Esophagus muscularis mucosa (tissue), 4 donors: ENCODE measurements at places on chromosomes 3 and 15. TPM values are rescaled to one million over a fixed set of nuclear protein-coding genes. Genes with fewer than 3 reads are reported as not detected.

SNTN gene
- not detected for total RNA-seq

- no peak for DNase-seq
- H3K27me3 ChIP-seq: no peaks in the 10 kb centered on the region
- peak overlapping the region; percentile 52 for H3K27ac ChIP-seq
- peaks cover 6% of the 10 kb centered on the region for H3K36me3 ChIP-seq
Measured at GRCh38 chr3:119636249-119636648, 24.1 kb downstream of the POPDC2 start.

LDHAL6B gene
- not detected for total RNA-seq

GRCh38 chr15:78340231-78341056 is at the start of gene CRABP1:
TSS of gene CRABP1 (plus strand) at chr15:78340353. CDS start at chr15:78340429, 76 bp downstream.
- H3K4me3 ChIP-seq: no peak within 1 kb of the TSS
- H3K36me3 ChIP-seq: no peaks in the 10 kb centered on the region
- no peak within 1 kb of the TSS for H3K27ac ChIP-seq
- peaks cover 9% of the 10 kb centered on the region for H3K4me1 ChIP-seq
- no peak for DNase-seq

GRCh38 chr3:179706233-179706632 is 53.4 kb downstream of the USP13 start:
- no peaks in the 10 kb centered on the region for H3K4me1 ChIP-seq
- H3K27ac ChIP-seq: no peak overlapping the region
- no peaks in the 10 kb centered on the region for H3K27me3 ChIP-seq
- no peak overlapping the region for H3K4me3 ChIP-seq
- no peak for DNase-seq

- no peak overlapping the region for H3K27ac ChIP-seq
- H3K36me3 ChIP-seq: no peaks in the 10 kb centered on the region
- no peaks in the 10 kb centered on the region for H3K27me3 ChIP-seq
- H3K4me1 ChIP-seq: no peaks in the 10 kb centered on the region
- H3K4me3 ChIP-seq: no peak overlapping the region
- DNase-seq: no peak
Measured at GRCh38 chr3:131620977-131621376, 118.2 kb upstream of the MRPL3 start.

GRCh38 chr3:150251187-150252062 is 156.7 kb upstream of the TSC22D2 start:
- no peaks in the 10 kb centered on the region for H3K36me3 ChIP-seq
- H3K4me3 ChIP-seq: no peak overlapping the region
- DNase-seq: no peak

- H3K36me3 ChIP-seq: no peaks in the 10 kb centered on the region
- H3K27me3 ChIP-seq: no peaks in the 10 kb centered on the region
- H3K27ac ChIP-seq: no peak overlapping the region
- no peak for DNase-seq
- H3K4me1 ChIP-seq: no peaks in the 10 kb centered on the region
- H3K4me3 ChIP-seq: no peak overlapping the region
Measured at GRCh38 chr3:62718011-62718410, 157.2 kb downstream of the CADPS start.

DNA sequence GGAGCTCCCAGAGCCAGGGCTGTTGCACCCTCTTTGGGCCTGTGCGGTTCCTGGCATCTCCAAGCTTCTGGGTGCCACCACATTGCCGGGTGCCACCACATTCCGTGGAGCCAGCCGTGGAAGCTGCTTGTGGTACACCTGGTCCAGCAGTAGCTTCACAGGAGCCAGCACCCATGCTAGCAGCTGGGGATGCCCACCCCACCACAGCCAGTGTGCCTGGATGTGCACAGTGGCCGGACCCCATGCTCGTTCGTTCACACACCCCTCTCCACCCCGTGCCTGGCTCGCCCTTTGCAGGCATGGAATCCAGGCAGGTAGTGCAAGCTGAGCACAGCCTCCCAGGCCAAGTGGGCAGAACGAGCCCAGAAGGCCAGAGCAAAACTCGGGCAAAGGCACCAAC is 1029.8 kb upstream of the GBE1 start:
- no peak overlapping the region for H3K4me3 ChIP-seq
- DNase-seq: no peak
- H3K36me3 ChIP-seq: no peaks in the 10 kb centered on the region
- no peaks in the 10 kb centered on the region for H3K4me1 ChIP-seq
- H3K27me3 ChIP-seq: no peaks in the 10 kb centered on the region

AP3B2 gene
- 1.2 TPM for total RNA-seq

GRCh38 chr15:35757361-35757760 is 211.4 kb upstream of the DPH6 start:
- peak overlapping the region; percentile 34 for H3K27ac ChIP-seq
- no peaks in the 10 kb centered on the region for H3K36me3 ChIP-seq
- H3K4me1 ChIP-seq: peaks cover 58% of the 10 kb centered on the region
- DNase-seq: no peak
- H3K4me3 ChIP-seq: no peak overlapping the region

COL6A5 gene
- total RNA-seq: not detected

CCRL2 gene
- total RNA-seq: 3.0 TPM

TMC3 gene
- 0.17 TPM for total RNA-seq

DNA sequence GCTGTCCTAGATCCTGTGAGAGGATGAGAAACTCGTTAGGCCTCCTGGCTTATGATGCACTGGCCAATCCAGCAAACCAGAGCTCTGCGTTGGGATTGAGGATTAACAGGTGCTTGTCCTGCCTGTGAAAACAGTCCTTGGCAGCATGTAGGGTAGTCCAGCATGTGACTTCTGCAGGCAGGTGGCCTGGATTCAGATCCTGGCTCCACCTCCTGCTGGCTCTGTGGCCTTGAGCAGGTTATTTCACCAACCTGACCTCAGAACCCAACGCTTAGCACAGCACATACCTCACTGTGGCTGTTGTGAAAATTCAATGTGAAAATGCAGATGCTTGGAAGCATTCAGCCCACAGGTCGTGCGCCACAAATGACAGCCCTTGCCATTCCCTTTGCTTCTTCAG is 33.6 kb downstream of the PLA2G4D start:
- no peak for DNase-seq
- H3K4me1 ChIP-seq: peaks cover 4% of the 10 kb centered on the region
- H3K4me3 ChIP-seq: no peak overlapping the region

DNA sequence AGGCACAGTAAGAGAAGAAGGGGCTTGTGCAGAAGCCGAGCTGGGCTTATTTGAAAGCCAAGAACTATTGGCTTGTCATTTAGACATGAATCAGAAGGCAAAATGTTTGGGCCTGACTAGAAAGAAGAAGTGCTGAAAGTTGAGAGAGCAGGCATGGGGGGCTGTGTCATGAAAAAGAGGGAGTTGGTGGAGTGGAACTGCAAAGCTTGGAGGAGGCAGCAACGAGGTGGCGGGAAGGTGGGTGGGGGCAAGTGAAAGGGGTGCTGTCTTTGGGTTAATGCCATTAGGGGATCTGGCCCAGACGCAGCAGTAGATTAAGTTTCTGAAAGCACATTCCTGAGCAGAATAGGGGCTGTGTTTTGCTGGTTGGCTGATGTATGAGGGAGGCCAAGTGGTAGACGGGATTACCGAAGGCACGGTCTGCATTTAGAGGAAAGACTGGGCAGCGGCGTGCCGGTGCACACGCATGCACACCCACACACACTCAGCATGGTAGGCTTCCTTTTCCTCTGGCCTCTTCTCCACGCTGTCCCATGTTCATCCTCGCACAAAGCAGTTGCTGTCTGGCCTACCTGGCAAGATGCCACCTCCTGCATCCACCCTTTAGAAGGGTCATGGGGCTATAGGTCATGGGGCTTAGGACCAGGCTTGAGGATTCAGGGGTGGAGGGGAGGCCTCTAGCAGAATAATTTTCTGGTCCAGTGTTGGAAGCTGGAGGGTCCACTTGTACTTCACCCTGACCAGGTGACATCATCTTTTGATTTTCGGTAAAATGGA is 43.0 kb downstream of the BOC start:
- peaks cover 55% of the 10 kb centered on the region for H3K4me1 ChIP-seq
- no peak overlapping the region for H3K4me3 ChIP-seq
- H3K36me3 ChIP-seq: no peaks in the 10 kb centered on the region
- no peak for DNase-seq

DNA sequence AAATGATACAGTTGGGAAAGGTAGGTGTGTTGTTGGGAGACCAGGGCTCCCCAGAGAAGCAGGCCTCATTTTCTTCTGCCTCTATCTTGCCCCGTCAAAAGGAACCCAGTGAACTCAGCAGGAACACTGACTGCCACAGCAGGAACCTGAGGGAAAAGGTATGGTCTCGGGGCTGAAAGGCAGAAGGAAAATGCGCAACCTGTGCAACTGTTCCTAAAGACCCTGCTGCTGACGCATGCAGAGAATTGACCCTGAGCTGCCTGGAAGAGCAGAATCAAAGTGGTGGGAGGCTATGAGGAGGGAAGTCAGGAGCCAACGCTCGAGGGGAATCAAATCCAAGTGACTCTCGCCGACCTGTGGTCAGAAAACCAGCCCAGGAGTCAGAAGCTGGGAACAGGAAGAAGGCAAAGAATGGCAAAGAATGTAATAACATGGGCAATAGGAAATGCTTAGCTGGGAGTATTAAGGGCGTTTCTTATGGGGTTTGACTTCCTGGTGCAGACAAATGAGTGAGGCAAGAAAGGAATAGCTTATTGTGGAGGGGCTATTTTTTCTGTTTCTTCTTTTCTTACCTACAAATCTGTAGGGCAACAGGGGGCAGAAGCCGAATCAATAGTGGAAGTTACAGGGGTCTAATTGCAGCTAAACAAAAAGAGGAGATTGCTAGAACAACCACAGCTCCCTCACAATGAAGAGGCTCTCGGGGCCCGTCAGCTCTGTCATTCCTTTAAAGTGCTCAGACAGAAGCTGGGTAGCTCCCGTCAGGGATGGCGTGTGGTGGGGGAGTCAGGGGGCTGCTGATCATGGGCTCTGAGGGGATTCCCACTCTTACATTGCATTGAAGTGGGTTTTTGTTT is 65.4 kb upstream of the DLG1 start:
- DNase-seq: no peak
- no peak overlapping the region for H3K4me3 ChIP-seq
- no peaks in the 10 kb centered on the region for H3K36me3 ChIP-seq

MAP1A gene
- total RNA-seq: 59.5 TPM

DNA sequence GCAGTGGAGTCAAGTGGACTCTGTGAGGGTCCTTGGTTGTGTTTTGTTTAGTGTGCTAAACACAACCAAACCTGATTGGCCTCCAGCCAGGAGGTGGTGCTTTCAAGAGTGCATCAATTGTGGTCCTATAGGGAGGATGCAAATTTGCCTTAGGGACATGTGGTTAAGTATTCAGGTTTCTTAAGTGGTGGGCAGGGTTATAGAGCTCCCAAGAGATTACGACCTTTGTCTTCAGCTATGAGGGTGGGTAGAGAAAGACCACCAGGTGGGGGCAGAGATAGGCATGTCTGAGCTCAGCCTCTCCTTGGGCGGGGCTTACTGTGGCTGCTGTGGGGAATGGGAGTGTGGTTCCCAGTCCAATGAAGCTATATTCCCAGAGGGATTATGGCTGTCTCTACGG is 186.6 kb downstream of the SQOR start:
- no peaks in the 10 kb centered on the region for H3K27me3 ChIP-seq
- no peak overlapping the region for H3K27ac ChIP-seq
- no peaks in the 10 kb centered on the region for H3K36me3 ChIP-seq
- DNase-seq: no peak

GRCh38 chr3:47778746-47779145 is 2.9 kb downstream of the SMARCC1 start:
- no peak overlapping the region for H3K27ac ChIP-seq
- no peaks in the 10 kb centered on the region for H3K27me3 ChIP-seq
- DNase-seq: no peak
- peaks cover 28% of the 10 kb centered on the region for H3K4me1 ChIP-seq
- no peak overlapping the region for H3K4me3 ChIP-seq
- no peaks in the 10 kb centered on the region for H3K36me3 ChIP-seq

GMNC gene
- not detected for total RNA-seq

WNT5A gene
- 15.1 TPM for total RNA-seq

GRCh38 chr15:27973886-27974285 is 125.2 kb downstream of the OCA2 start:
- H3K27ac ChIP-seq: no peak overlapping the region
- no peak for DNase-seq
- H3K4me3 ChIP-seq: no peak overlapping the region
- no peaks in the 10 kb centered on the region for H3K27me3 ChIP-seq
- H3K4me1 ChIP-seq: no peaks in the 10 kb centered on the region
- H3K36me3 ChIP-seq: no peaks in the 10 kb centered on the region

DNA sequence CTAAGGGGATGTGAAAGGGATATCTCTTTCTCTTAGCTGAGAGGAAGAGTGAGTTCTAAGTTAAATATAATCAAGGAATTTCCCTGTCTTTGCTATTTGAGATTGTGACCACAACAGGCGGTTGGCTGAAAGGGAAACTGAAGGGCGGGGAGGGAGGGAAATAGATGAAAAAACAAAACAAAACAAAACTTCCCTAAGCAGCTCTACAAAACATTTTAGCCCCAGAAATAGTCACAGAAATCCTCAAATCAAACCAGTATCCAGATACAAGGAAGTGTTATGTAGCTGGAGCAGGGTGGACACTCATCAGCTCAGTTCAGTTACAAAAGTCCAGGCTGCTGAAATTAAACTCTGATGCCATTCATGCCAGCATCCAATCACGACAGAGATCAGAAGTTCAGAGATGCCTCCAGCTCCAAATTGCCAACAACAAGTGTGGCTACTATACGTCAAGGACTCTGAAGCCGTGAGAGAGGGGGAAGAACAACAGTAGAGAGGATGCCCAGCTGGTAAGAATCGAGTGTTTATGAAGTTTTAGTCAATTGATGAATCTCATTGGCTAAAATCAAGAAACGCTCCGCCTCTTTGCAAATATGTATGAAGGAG is 319 bp upstream of the TP63 start:
- no peak overlapping the region for H3K27ac ChIP-seq
- H3K36me3 ChIP-seq: no peaks in the 10 kb centered on the region
- no peak for DNase-seq

CAND2 gene
- 26.8 TPM for total RNA-seq

DNA sequence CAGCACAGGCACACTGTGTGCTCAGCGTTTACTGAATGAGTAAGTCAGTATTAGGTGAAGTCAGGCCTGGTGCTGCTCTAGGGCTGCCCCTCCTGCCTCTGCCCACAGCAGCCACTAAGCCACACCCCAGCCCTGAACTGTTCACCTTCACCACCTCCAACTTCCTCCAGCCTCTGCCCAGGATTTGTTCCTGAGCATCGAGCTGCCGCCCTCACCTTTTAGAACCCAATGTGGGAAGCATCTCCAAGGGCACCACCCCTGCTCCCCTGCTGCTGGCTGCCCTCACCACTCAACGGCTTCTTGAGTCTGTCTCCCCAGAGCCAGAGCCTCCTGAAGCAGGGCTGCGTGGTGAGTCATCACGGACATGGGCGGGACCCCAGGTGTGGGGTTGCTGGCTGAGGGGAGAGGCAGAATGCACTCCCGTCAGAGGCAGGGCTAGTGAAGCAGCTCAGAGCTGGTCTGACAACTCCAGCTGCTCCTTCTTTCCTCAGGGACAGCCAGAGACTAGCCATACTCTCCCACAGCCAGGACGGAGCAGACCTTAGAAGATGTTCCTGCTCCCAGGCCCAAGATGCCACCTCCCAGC is 5.8 kb downstream of the HYAL2 start:
- H3K4me1 ChIP-seq: peaks cover 42% of the 10 kb centered on the region
- DNase-seq: no peak
- peak overlapping the region; percentile 61 for H3K27ac ChIP-seq
- H3K27me3 ChIP-seq: no peaks in the 10 kb centered on the region
- H3K4me3 ChIP-seq: no peak overlapping the region

- DNase-seq: no peak
- H3K4me1 ChIP-seq: peaks cover 16% of the 10 kb centered on the region
- H3K36me3 ChIP-seq: no peaks in the 10 kb centered on the region
- peak overlapping the region; percentile 89 for H3K4me3 ChIP-seq
- H3K27me3 ChIP-seq: no peaks in the 10 kb centered on the region
- H3K27ac ChIP-seq: peak overlapping the region; percentile 76
Measured at GRCh38 chr3:128123156-128123537, 465 bp downstream of the RUVBL1 start.

GRCh38 chr15:61835496-61836106 is 224.6 kb downstream of the VPS13C start:
- H3K4me1 ChIP-seq: peaks cover 22% of the 10 kb centered on the region
- H3K36me3 ChIP-seq: no peaks in the 10 kb centered on the region
- H3K27me3 ChIP-seq: peaks cover 7% of the 10 kb centered on the region
- no peak overlapping the region for H3K27ac ChIP-seq
- peak overlapping the region; percentile 19 for H3K4me3 ChIP-seq
